Umbilical cord (tissue), 2 donors: ENCODE measurements at places on chromosomes 12 and 14.

DNA sequence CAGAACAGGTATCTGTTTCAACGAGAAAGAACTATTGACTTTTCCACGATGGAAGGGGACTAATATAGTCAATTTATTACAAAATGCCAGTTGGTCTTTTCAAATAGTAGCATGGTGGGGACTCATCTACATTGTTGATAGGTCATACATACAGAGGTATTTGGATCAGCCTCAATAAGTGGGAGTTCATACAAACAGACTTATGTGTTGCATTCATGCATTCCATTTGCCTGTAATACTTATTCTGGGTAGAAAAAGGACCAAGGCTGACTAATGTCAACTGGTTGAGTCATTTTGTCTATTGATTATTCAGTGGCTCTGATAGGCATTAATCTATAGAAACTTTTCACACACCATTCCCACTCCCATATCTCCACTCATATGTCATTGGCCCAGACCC lies 41.5 kb upstream of the GLIPR1 start:
- DNase-seq, result no peak

DNA sequence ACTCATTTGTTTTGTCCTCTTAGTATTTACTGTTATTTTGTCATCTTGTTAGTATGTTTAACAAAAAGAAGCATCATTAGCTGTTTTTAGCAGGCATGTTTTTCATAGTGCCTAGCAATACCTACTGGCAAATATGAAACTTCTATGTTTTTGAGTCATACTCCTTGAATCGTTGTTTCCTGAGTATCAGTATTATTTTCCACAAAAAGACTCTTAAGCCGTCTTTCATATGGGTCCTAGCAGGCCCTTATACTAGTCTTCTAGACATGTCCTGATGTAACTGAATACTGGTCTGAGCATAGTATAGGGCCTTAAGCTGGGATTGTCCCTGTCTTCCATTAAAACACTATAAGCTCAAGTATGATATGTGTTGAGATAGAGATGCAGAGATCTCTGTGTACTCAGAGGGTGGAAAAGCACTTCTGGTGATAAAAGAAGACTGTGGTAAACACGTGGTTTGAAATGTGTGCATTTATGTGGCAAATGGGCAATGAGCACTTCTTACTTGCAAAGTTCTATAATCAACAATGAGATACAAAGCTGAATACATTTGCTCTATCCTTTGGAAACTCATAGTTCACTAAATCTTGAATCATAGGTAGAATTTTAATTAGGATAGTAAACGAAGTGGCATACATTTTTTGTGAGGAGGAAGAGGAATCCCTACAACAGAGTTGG lies 348.8 kb downstream of the PDZRN4 start:
- DNase-seq, result no peak

- no peak for DNase-seq
Observed at GRCh38 chr12:113612076-113612728, 140.5 kb upstream of the LHX5 start.

DNA sequence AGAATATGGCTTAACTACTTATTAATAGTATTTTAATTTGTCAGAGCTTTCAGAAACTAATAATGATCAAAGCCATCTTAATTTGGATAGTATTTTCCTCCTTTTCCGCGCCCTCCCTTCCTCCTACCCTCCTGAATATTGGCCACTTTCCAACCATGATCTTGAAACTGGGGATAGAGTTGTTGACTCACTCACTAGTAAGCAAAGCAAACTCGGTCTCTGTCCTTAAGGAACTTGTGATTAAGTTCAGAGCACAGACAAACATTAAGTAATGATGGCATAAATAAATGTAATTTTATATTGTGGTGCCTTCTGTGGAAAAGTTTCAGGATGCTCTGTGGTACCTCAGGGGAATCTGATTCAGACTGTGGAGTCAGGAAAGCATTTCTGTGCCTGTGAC lies 75.7 kb downstream of the LRRK2 start:
- DNase-seq, result no peak

GRCh38 chr12:113845900-113846674 lies 120.0 kb downstream of the RBM19 start:
- DNase-seq, result no peak
